Stimulated activated naive CD4-positive, alpha-beta T cell (primary cell): ENCODE measurements at places on chromosomes 13 and 19.

GRCh38 chr13:80276371-80277289, 64.3 kb downstream of the SPRY2 start:
- DNase-seq: no peak

DNA sequence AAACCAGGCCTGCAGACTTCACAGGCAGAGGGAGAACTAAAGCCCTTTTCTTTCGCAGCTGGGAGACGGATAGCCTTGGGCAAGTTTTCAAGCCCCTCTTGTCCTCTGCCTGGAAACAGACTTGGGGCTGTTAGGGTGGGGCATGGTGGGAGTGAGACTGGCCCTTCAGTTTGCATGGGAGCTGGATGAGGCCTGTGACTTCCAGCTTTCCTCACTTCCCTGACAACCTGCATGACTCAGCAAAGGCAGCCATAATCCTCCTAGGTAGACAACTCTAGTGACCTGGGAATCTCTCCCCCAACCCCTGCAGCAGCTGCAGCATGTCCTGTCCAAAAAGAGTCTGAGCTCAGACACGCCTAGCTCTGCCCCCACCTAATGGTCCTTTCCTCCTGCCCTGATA, 93.0 kb downstream of the POSTN start:
- DNase-seq: no peak

DNA sequence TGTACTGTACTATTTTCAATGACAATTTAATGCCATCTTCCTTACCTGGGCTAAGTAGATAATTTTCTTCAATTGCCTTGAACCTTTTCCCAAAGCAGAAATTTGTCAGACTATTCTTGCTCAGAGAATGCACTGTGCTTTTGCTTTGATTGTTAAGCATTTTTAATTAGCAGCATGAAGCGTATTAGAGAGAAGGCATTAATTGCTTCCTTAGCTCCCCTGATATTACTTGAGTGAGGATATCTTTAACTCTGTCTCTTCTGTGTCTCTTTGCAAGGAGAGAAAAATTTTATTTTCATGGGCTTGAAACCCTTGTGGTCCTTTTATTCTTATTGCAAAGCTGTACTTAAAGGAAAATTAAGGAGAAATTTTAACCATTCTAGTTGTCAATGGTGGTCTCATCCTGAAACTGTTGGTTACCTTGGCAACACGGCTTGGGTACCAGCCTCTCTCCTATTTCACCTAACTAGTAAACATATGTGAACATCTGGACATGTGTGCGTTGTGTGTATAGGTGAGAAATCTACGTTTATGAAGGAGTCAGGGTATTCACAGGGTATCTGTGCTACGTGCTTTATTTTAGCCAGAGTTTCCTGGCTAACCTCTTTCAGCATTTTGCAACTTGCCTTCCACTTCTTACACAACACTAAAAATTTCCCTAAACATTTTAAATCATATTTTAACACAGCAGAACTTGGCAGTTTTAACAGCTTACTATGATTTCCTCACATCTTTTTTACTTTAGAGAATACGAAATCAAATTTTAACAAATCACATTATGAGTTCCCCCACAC, 225.5 kb downstream of the KLF5 start:
- DNase-seq: no peak

DNA sequence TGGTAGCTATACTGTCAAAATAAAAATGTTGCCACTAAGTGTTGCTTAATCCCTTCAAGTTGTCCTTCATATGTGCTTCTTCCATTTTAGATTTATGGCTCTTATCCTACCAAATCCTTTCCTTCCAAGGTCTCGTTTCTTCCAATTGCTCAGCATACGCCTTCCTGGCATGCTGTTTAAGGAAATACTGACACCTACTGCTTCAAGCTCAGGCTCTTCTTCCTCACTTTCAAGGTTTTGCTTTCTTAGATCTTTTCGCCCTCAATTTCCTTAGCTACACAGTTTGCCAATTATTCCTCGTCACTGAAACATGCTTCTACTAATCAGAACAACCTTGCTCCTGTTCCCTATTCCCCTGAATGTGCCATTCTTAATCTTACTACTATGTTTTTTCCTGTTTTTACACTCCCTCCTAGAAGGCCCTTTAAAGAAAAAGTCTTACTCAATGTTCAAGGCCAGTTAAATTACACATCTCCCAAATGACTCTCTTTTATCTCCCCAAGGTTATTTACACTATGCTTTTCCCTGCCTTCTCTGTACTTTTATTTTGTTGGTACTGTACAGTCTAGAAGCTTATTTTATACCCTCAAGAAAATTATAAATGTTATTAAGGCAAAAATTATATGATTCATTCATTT, 343.1 kb downstream of the MZT1 start:
- DNase-seq: no peak

GRCh38 chr13:79317856-79318255, 88.2 kb downstream of the RBM26 start:
- DNase-seq: no peak

DNA sequence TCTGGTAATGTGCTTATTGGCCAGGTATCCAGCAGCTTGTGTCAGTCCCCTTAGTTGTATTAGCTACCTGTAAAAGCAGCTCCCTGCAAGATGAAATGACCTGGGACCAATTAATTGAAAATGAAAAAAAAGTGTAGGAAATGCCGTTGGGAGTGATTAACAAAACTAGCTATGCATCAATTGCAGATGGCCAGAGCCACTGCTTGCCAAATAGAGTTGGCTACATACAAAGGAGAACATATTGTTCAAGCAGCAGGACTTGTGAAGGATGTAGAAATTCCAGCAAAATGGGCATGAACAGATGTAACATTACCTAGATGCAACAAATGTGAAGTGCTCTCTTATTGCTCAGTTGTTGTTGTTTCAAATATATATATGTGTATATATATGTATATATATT, 300.5 kb downstream of the PCDH17 start:
- no peak for DNase-seq

GRCh38 chr19:28785971-28786370, 427.0 kb downstream of the UQCRFS1 start:
- no peak for DNase-seq

GRCh38 chr19:1026783-1027649, 608 bp downstream of the CNN2 start:
- DNase-seq: peak; percentile 70

- DNase-seq: no peak
These were observed 440.5 kb downstream of the ITGBL1 start for GRCh38 chr13:101893021-101893420.

DNA sequence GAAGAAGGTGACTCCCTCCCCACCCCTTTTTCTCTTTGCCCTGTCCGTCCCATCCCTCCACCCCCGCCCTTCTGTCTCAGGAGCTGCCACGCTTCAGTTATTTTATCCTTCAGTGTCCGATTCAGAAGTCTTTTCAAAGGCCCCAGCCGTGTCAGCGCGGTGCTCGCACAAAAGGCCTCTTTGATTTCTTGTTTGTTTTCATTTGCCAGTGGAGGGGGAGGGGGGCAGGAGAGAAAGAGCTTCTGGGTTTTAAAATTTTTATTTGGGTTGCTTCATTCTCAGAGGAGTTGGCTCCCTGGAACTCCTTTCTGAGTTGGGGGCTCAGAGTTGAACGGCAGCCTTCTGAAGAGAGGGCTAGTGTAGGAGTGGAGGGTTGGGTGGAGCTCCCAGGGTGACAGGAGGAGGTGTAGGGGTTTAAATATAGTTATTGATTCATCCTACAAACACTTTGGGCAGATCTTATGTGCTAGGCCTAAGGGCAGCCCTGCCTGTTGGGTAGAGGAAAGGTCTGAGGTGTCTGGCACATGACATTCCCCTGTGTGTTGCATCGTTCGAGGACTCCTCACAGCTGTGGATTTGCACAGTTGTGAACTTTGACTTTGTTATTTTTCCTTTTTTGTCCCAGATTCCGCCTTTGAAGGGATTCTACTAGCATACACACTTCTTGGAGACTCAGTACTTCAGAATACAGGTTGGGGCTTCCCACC, 36.8 kb downstream of the NFIX start:
- DNase-seq: no peak

DNA sequence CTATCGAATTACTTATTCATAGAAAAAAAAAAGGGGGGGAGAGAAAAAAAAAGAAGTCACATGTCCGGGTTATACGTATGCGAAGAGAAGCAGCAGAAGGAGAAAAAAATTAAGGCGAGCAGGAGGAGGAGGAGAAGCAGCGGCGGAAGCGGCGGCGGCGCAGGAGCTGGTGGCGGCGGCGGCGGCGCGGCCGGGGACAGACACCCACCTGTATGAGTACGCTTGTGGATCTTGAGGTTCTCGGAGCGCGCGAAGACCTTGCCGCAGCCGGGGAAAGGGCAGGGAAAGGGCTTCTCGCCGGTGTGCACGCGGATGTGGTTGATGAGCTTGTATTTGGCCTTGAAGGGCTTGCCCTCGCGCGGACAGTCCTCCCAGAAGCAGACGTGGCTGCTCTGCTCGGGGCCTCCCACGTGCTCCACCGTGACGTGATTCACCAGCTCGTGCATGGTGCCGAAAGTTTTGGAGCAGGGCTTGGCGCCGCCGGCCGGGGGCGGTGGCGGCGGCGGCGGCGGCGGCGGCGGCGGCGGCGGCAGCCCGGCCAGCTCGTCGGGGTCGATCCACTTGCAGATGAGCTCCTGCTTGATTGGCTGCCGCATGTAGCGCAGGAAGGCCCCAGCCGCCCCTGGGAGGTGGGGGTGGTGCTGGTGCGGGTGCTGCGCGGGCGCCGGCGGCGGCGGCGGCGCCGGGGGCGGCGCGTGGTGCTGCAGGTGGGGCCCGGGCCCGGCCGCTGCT, 1.5 kb downstream of the ZIC5 start:
- DNase-seq: no peak

GRCh38 chr19:5948752-5949564, 29.0 kb downstream of the RANBP3 start:
- no peak for DNase-seq

GRCh38 chr19:38289955-38290354, 14.1 kb upstream of the C19orf33 start:
- DNase-seq: no peak

DNA sequence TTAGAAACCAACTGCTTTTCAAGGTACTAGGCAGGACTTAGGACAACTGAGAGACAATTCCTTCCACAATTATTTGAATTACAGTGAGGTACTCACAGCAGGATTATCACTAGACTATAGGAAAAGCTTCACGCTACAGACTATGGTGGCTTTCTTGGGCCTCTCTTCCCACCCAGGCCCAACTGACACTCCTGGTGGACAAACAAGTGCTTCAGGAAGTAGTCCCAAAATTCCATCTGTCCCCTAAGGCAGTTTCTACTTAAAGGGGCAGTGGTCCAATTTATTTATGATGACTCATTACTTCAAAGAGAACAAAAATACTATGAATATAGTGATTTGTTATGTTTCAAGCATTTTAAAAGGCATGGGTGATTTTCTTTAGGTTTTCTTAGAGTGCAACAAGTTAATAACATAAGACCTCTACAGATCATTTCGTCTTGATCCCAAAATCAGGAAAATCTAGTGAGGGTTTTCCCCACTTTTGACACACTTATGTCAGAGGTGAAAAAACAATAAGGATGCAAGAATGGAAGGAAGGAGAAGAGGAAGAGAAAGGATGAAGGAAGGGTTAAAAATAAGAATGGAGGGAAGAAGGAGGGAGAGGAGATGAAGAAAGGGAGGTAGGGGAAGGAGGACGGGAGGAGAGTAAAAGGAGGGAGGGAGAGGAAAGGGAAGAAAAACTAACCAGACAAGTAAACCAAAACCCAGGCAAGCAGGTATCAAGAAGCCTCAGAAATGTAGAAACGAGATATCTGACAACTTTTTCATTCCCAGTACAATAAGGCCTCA, 100.7 kb downstream of the SERP2 start:
- DNase-seq: no peak

GRCh38 chr19:53328967-53329366, 4.6 kb upstream of the ZNF845 start:
- peak; percentile 6 for DNase-seq

- DNase-seq: no peak
These were observed 14.2 kb downstream of the ZNF274 start for GRCh38 chr19:58196901-58197616.

DNA sequence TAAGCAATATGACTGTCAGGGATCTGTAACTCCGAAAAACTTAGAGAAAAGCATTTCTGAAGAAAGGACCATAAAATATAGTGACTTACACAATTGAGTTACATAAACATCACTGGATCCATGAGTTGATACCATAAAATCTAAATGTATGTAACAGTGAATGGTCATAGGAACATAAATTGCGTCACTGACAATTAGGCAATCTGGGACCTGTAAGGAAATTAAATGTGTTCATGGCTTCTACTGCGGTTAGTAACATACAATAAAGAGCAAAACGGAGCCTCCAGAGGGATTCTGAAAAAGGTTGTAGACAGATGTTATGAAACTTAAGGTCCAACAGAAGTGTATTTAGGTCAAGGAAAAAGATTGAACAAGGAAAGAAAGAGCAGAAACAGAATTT, 27.1 kb downstream of the POU4F1 start:
- no peak for DNase-seq
